ENCODE measurements at places on chromosomes 6 and 20. TPM values are rescaled to one million over a fixed set of nuclear protein-coding genes. Genes with fewer than 3 reads are reported as not detected.

DNA sequence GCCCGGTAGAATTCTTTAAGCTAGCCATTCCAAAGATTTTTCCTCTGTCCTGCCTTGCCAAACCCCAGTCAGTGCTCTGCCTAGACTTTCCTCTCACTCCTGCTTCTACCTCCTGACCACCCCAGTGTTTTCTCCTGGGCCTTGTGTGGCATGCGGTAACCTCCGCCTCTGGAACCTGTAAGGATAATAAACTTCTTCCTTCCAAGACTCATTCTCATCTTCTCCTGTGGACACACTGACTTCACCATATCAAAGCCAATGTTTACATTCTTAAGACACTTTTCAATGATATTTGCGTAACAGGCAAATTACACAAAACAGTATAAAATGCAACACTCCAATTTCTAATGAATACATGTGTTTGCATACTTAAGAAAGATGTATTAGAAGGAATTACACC is 354.6 kb downstream of the RNF144B start:
- DNase-seq = no peak

GRCh38 chr6:12164508-12164770 is 125.7 kb upstream of the EDN1 start:
- no peak for DNase-seq

DNA sequence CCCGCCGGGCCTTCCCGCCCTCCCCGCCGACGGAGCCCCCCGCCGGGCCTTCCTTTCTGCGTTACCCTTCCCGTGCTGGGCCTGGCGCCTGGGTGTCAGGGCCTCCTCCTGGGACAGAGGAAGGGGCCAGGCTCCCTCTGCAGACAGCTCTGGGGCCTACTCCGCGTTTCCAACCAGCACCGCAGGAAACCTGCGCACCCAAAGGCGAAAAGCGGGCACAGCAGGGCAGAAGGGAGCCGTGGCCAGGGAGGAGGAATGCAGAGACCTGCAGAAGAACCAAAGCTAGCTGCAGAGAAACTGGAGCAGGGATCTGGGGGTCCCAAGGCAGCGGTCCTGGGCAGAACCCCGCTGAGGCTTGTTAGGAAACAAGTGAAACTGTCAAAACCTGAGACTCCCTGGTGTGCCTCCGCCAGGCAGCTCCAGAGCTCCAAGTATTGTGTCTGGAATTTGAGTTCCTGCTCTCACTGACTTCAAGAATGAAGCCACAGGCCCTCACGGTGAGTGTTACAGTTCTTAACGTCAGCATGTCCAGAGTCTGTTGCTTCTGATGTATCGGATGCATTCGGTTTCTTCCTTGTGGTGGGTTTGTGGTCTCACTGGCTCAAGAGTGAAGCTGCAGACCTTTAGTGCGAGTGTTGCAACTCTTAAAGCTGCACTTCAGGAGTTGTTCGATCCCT is 33.3 kb downstream of the IRF4 start:
- no peak for DNase-seq

The GPSM3 gene
- 8.6 TPM for total RNA-seq

The RCAN2 gene
- 9.5 TPM for total RNA-seq

Data from transverse colon (tissue), 4 donors.